ENCODE measurements at places on chromosomes 4 and X.

- DNase-seq: no peak
Observed at GRCh38 chr4:97786306-97786920, 356.9 kb downstream of the STPG2 start.

DNA sequence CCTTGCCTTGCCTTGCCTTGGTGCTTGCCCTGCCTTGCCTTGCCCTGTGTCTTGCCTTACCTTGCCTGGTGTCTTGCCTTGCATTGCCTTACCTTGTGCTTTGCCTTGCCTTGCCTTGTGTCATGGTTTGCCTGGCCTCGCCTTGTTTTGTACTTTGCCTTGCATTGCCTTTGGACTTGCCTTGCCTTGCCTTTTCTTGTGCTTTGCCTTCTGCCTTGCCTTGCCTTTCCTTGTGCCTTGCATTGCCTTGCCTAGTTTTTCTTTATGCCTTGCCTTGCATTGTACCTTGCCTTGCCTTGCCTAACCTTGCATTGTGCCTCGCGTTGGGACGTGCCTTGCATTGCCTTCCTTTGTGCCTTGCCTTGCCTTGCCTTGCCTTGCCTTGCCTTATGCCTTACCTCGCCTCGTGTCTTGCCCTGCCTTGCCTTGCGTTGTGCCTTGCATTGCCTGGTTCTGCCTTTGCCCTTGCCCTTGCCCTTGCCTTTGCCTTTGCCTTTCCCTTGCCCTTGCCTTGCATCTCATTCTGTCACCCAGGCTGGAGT, 82.8 kb downstream of the TAB3 start:
- no peak for DNase-seq

GRCh38 chr4:169634975-169635374, 14.6 kb downstream of the CLCN3 start:
- no peak for DNase-seq

- no peak for DNase-seq
Observed at GRCh38 chrX:133670383-133670782, 255.1 kb upstream of the GPC4 start.

DNA sequence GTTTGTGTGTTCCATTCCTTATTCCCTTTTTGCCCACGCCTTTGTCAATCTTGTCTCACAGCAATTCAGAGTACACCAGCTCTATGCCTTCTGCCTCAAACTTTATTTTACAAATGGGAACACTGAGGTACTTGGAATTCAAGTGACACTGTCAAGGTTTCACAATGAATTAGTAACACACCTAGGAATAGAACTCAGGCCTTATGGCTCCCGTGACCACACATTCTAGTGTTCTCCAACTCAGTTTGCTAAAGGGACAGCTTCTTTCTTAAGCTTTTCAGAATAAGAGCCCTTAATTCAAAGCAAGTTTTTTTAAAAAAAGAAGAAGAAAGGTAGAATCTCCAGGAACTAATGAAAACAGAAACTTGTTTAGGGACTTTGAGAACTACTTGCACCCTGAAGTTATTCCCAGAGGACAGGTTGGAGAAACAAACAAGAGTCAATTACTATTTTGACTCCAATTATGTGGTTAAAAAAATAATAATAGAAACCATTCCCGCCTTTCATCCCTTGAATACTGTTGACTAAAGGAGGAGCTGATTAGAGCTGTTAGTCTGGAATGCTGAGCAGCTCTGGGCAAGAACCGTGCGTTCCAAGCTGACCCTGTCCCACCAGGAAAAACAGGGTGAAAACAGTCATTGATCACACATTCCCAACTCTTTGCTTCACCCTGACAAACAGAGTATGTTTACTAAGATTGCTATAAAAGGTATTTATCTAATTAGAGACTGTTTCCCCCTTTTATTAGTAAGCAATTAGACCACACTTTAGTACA, 408.8 kb upstream of the CNKSR2 start:
- DNase-seq: no peak

DNA sequence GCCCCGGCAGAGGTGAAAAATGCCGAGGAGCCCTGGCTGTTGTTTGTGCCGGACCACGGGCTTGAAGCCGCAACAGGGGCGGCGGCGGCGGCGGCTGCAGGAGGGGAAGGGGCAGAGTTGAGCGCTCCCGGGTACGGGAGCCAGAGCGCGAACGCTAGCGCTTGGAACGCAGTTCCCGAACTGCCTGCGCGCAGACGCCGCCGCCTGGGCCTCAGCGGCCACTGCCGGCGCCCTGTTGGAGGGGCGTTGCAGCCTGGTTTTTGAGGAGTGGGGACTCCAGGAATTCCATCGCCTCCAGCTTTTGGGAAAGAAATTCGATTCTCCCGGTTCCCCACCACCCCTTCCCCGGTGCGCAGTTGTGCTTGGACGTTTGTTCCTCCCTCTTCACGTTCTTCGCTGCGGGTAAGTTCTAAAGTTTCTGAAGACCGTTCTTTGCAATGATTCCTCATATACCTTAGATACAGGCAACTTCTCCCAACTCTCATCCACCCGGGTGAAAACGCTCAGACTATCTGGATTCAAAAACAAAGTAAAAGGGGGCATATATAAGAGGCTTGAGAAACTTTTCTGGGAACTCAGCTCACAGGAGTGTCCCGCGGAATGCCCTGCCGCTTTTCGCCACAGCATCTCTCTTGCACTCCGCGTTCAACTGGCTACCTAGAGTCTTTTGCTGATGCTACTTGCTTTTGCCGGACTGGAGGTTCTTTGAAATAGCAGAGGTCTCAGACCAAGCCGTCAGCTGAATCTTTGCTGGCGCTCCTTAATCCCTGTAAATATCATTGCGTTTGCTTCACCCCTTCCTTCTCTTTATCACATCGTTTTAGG, 1.0 kb downstream of the FAT4 start:
- DNase-seq: no peak

DNA sequence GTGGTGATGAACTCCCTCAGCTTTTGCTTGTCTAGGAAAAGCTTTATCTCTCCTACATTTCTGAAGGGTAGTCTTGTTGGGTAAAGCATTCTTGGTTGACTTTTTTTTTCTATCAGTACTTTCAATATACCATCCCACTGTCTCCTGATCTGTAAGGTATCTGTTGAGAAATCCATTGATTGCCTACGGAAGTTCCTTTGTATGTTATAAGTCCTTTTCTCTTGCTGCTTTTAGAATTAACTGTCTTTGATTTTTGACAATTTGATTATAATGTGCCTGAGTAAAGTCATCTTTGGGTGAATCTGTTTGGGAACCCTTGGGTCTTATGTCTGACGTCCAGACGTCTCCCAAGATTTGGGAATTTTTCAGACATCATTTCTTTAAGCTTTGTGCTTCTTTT, 30.8 kb downstream of the SCLT1 start:
- DNase-seq: no peak

GRCh38 chr4:87399148-87399547, 8.2 kb upstream of the HSD17B11 start:
- DNase-seq: no peak

GRCh38 chr4:99408346-99408745, 26.8 kb downstream of the ADH7 start:
- DNase-seq: no peak

DNA sequence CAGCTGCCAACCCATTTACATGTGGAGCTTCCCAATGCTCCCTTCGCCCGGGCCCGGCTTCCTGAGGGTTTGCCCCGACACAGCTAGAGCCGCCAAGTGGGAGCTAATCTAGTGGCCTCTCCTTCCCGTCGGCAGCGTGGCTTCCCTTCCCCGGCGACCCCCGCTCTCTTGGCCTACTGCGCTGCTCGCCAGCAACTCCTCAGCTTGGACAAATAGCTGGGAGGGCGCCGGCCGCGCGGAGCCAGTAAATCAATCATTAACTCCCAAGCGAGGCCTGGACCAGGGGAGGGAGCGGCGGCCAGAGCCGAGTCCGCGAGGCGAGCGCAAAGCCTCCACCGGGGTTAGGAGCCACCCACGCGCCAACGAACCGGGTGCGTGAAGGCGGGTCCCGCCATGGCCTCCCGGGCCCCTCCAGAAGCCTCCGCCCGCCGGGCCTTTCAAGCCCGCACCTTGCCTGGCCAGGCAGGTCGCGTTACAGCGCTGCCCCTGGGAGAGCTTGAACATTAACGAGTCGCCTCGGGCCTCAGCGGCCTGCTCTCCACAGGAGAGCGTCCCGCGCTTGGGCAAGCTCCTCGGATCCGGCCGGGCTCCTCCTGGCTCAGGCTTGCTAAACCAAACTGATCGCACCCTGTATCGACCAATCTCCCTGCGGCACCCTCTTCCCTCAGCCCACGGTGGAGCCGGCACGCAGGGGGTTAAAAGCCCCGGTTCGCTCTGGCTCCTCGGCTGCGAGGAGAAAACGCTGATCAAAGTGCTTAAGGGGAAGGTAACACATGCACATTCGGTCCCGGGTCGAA, 10.6 kb upstream of the BCOR start:
- DNase-seq: no peak

DNA sequence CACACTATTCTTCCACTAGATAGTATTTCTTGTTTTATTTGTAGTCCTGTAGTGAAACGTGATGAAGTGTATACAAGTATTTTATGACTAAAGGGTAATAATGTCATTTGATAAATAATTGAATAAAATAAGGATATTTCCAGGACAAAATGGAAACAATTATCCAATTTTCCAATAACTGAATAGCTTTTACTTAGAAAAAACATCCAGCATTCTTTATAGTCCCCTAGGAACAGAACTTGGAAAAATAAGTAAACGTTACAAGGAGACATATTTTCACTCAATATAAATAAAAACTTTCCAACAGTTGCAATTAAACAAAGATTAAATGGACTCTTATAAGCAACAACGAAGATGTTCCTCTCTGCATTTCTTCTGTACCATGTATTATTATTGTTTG, 566.0 kb downstream of the TMA16 start:
- no peak for DNase-seq

DNA sequence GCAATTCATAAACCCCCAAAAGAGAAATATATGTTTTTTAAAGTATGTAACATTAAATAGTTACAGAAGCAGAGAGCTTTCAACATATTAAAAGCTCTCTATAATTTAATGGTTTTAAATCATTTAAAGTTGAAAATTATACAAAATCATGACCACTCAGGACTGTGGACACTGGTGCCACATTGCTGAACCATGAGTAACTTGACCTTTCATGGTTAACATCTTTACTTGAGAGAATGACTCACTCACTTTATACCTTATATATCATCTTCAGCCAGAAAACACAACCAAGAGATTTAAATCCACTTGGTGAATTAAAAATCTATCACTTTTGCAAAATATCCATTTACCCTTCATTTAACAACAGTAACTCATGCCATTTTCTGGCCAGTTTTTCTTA, 584.3 kb upstream of the SMIM31 start:
- DNase-seq: no peak

DNA sequence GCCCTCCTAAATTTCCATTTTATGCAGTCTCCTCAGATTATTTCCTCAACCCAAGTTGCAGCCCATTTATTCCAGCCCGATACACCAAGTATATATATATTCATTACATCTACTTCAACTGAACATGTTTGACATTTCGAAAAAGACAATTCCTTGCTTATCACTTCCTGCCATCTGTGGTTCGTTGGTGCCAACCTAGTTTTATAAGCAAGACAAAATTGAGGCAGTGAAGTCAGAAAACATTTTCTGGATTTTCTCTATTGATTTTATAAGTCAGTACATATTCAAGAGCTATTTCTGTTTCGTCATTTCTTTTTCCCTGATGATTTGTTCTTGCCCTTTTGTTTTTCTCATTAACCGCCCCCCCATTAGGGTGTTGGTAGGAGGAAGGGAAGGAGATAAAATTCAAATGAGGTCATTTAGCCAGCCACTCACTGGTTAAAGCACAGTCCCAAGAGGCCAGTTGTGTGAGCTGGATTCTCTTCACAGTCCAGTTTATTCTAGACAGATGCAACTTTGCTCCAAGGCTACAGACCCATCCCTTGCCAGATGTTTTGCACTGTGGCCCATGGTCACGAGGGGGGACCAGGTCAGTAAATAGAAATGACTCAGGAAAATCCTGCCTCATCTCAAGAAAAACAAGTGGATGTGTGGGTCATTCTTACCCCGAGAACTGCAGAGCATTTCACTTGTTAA, 20.3 kb upstream of the VEGFD start:
- no peak for DNase-seq

DNA sequence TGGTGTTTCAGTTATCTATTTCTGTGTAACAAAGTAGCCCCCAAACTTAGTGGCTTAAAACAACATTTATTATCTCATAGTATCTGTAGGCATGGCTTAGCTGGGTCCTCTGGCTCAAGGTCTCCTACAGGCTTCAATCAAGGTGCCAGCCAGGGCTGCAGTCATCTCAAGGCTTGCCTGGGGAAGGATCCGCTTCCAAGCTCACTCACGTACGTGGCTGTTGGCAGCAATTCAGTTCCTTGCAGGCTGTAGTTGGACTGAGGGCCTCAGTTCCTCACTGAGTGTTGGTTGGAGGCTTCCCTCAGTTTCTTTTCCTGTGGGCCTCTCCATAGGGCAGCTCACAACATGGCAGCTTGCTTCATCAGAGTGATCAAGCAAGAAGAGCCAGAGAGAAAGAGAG, 9.3 kb downstream of the FAM120C start:
- no peak for DNase-seq

- no peak for DNase-seq
Observed at GRCh38 chr4:157005193-157005592, 33.6 kb upstream of the PDGFC start.

GRCh38 chrX:112147206-112147605, 64.6 kb upstream of the TRPC5 start:
- DNase-seq: no peak

DNA sequence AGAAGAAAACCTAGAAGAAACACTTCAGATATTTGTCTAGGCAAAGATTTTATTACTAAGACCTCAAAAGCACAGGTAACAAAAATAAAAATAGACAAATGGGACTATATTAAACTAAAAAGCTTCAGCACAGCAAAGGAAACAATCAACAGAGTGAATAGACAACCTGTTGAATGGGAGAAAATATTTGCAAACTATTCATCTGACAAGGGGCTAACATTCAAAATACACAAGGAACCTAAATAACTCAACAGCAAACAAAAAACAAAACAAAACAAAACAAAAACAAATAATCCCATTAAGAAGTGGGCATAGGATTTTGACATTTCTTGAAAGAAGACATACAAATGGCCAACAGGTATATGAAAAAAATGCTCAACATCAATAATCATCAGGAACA, 192.7 kb upstream of the ZCCHC13 start:
- no peak for DNase-seq

DNA sequence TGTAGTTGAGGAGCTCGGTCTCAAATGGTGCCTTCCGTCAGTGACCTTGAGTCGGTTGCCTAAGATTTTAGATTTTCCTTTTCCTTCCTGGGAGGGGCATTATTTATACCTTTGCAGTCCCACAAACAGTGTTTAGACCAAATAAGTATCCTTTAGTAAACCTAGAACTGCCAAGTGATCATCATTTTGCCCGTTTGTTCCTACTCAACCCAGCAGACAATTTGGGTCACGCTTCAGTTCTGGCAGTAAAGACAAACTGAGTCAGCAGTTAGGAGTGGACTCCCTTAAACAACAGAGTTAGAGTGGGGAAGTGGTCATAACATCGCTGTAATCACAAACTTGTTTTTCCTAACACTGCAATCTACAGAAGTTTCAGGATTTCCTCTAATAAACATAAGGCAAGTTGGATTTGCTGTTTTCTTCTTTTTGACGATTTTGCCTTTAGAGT, 777 bp upstream of the WDFY3 start:
- no peak for DNase-seq

DNA sequence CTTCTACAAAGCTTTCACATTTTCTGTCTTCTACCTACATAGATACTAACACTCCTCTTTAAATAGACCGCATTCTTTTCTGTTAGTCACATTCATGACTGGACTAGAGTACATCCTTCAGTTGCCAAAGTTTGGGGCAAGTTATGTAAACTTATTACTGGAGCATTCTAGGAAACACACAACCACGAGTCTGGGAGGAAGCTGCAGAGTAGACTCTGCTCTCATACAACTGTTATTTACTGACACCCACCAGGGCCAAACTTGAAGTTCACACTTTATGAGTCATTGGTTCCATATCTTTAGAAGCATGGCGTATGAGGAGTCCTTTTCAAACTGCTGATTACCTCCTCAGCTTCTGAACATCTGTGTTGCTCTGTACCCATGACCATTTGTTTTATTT, 87.0 kb downstream of the RNF150 start:
- no peak for DNase-seq
